ENCODE measurements at places on chromosomes 1 and 21.
A peak's percentile ranks its signal among the peaks of the same experiment; 100 is the strongest.

GRCh38 chr1:161182214-161182613 is 4.9 kb upstream of the B4GALT3 start:
- peak; percentile 42 for DNase-seq

DNA sequence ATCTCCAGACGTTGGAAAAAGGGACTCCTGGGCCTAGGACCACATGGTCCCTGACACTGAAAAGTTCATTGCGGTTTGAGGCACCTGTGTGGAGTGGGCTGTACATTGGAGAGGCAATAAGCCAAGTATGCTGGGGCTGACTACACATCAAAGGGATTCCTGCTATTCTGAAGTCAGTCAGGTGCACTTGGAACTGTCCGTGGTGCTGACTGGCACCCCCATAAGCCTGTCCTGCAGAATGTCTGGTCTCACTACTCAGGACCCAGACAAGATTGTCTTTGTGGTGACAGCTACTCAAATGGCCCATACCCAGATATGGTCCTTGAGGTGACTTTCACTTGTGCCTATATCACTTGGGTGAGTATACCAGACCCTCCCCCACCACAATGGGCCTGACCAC is 150.6 kb downstream of the RWDD3 start:
- no peak for DNase-seq

GRCh38 chr1:244197851-244198375 is 146.8 kb downstream of the ZBTB18 start:
- no peak for DNase-seq

GRCh38 chr1:84912726-84913554 is 19.9 kb upstream of the LPAR3 start:
- no peak for DNase-seq

DNA sequence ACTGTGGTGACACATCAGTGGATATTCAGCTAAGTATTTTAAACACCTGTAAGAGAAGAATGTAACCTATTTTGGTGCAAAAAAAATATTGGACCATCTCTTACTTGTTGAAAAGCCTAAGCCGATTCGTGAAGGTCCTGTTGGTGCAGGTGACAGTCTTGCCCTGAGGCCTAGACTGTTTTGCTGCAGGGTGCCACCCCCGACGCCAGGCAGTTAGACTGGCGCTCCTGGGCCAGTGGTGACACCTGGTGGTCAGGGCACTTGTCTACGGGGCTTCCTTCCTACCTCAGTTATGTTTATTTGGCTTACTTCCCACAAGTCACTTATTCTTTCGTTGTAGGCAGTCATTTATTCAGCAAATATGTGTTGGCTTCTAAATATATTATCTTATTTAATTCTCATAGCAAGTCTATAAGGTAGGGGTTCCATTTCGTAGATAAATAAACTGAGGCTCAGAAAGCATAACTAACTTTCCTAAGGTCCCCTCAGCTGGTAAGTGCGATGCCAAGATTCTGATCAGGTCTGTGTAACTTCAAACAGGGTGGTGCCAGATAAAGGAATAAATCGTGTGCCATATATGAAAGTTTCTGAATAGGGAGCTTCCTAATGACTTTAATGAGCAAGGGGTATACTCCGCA is 1.9 kb downstream of the EEIG2 start:
- peak; percentile 73 for DNase-seq

- DNase-seq = no peak
Measured at GRCh38 chr1:184244962-184245361, 141.9 kb upstream of the C1orf21 start.

GRCh38 chr1:204409836-204410687 is 1.6 kb downstream of the PPP1R15B start:
- no peak for DNase-seq

GRCh38 chr1:72100771-72101170 is 181.6 kb downstream of the NEGR1 start:
- DNase-seq = no peak

- no peak for DNase-seq
Measured at GRCh38 chr1:16298653-16299052, 53.6 kb downstream of the FBXO42 start.

DNA sequence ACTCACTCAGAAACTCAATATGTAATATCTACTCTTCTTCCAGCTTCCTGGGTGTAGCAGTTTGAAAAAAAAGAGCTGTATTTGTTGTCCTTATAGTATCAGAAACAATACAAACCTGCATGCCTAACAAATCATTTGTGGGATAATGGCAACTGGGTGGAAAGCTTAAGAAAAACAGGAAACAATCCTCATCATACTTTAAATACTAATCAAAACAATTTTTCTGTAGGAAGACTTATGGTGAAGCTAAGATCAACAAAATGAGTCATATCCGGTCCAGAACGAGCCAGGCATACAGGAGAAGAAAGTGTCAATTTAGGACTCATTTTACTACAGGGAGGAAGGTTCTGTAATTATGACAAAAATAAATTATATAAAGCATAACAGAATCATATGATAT is 181.8 kb upstream of the ADGRL4 start:
- no peak for DNase-seq

GRCh38 chr1:185735701-185736064 is 1.5 kb downstream of the HMCN1 start:
- no peak for DNase-seq

- no peak for DNase-seq
Measured at GRCh38 chr21:35145626-35146233, 96.6 kb upstream of the RUNX1 start.

- DNase-seq = no peak
Measured at GRCh38 chr1:169371404-169371803, 3.4 kb downstream of the BLZF1 start.

DNA sequence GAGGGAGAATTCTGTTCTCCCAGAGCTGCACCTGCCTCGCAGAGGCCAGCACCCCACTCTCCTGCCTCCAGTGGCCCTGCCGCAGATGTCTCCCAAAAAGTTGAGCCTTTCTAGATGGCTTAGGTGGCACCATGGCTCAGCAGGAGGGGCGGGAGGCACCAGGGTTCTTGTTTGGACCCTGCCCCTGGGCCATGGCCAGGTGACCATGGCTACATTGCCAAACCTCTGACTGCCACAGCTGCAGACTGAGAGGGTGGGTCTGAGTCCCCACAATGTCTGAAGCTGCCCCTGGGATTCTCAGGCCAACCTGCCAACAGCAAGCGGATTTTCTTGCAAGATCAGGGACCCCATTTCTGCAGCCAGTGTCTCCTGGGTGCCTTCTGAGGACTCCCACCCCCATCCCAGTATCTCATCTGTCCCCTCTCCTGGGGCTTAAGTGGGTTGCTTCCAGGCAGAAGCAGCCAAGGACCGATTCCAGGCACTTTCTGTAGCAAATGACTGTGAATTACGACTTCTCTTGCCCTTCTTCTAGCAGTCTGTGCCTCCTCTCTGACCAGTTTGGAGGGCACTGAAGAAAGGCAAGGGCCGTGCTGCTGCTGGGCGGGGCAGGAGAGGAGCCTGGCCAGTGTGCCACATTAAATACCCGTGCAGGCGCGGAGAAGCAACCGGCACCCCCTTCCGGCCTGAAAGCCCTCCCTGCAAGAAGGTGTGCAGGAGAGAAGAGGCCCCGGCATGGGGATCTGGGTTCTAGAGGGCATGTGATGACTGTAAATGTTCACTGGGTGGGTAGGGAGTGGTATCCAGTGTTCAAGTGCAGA is 22.5 kb downstream of the SESN2 start:
- DNase-seq = no peak

- DNase-seq = no peak
Measured at GRCh38 chr1:87017998-87018672, 103.7 kb downstream of the HS2ST1 start.

- no peak for DNase-seq
Measured at GRCh38 chr1:30609336-30609998, 113.9 kb downstream of the MATN1 start.

- DNase-seq = no peak
Measured at GRCh38 chr1:107532318-107532717, 391.5 kb downstream of the NTNG1 start.

DNA sequence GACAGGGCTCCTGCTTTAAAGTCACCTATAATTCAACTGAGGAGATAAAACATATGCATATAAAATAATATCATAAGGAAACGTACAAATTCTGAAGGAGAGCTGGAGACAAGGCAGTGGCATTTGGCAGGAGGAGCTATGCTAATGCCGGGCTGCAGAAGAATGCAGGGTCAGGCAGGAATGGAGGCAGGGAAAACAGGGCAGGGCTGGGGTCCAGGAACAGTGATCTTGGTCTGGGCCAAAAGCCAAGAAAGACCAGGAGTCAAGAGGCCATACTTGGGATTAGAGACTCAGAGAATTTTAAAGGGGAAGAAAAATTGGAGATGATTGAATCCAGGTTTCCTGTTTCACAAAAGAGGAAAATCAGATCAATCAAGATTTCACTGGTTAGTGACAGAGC is 20.0 kb upstream of the BRDT start:
- DNase-seq = no peak

DNA sequence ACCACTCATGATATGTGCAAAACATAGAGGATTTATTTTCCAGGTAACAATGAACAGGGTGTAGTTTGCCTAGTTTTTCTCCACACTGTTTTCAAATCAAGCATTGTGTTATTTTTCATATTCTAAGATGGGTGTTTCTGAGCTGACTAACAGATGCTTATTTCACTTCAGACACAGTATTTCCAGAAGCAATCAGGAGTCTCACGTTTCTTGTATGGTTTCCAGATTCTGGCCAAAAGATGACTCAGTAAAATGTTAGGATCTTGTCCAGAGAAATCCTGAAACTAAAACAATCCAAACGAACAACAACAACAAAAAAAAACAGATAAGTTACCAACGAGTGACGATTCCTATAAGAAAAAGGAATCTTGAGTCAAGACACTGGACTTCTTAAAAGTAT is 5.3 kb downstream of the UTS2 start:
- DNase-seq = no peak

DNA sequence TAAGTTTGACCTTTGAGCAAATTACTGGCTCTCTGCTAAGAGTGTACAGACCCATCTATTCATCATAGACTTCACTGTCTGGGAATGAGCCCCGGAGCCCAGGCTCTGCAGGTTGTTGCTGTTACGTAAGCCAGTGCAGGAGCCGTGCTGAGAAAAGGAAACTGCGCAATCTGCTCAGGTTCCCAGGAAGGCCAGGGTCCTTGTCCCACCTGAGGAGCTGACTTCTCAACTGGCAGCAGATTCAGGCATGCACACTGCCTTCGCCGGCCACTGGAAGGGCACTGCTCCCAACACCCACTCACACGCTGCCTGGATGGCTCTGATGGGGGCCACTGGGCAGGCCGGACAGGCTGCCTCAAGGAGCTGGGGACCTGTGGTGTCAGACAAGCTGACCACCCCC is 19.5 kb downstream of the RCAN1 start:
- DNase-seq = no peak

DNA sequence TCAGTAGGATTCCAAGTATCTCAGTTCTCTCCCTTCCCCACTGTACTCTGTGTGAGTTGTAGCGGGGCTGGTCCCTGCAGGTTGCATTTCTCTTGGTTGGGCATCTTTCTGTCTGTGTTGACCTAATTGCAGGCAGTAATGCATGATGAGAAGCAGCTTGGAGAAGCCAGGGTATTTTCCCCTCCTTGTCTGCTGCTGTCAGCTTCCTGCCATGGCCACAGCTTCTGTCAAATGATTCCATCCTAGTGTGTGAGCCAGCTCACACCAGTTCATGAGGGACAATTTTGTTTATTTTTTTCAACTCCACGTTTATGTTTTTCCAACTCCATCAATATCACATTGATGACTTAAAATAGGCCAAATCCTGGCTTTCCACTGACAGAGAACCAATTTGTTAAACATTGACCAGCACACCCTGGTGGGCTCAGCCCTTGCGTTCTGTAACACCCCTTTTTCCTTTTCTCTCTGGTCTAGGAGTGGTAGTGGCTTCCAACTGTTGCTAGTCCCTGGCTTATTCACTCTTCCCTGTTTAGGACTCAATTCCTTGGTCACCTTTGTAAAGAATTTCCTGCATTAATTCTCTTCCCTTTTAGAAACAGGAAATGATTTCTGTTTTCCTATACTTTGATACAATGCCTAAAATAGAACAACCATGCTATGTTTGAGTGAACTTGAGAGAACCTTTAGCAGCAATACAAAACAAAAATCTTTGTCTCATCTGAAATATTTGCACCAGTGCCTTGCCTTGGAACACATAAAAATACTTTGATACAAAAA is 44.9 kb upstream of the APOBEC4 start:
- no peak for DNase-seq

- peak; percentile 8 for DNase-seq
Measured at GRCh38 chr1:59046730-59047157, 250.2 kb upstream of the FGGY start.

- DNase-seq = no peak
Measured at GRCh38 chr21:34692458-34693020, 23.7 kb downstream of the CLIC6 start.

DNA sequence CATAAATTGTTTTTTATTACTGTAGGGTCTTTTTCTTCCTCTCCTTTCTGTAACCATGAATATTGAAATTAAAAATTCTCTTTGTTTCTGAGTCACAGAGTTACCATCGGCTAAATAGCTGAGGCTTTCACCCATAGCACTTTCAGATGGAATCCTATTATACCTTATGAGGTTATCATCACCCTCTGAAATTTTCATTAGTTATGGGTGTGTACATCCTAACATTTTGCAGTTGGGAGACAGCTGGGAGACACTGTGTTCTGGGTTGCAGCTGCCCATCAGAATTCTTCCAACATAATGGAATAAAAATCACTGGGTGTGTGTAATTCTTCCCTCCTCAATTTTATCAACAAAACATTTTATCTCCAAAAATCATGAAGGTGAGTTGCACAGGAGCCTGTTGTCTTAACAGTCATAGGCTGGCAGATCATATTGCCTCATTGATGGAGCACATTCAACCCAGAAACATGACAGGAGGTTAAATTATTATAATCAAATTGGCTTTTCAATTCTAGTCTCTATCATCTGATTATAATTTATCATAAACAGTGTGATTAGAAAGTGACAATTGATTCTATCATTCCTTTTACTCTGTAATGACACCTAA is 17.4 kb downstream of the CYYR1 start:
- DNase-seq = no peak

GRCh38 chr1:228217551-228218344 is 9.9 kb downstream of the OBSCN start:
- no peak for DNase-seq

DNA sequence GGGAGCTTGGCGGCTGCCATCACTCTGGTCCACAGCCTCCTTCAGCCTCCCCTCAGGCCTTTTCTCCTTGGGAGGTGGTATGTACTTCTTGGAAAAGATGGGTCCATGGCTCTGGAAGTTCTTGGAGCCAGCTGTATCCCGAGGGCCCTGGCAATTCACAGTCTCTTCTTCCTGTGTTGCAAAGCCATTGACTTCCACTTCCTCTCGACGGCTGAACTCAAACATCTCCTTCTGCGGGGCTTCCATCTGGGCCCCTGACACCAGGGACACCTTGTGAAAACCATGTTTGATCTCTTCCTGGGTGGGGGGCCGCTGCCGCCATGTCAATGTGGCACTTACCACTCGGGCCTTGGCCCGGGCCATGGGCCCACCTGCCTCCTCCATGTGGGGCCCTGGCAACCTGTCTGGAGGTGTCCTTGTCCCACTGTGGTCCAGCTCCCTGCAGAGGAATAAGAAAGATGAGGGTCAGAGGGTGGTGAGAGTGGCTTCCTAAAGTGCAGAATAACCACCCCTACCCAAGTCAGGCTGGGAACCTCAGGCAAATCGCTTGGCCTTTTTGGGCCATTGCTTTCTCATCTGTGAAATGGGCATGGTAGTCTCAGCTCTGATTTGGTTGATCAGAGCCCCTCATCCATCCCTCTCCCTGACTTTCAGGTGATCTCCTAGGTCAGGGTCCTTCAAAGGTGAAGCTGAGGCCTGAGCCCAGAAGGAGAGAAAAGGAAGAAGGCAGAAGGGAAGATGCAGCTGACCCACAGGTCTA is 7.5 kb downstream of the CRYBG2 start:
- DNase-seq = no peak

GRCh38 chr1:71295350-71295749 is 214.5 kb upstream of the ZRANB2 start:
- DNase-seq = no peak

Measured in activated gamma-delta T cell treated with anti-CD3 and anti-CD28 coated beads, Interleukin-2, amount 50 U/mL, for 16 hours (primary cell).